Aorta (tissue), 5 donors: ENCODE measurements at places on chromosomes 7 and 10. TPM values are rescaled to one million over a fixed set of nuclear protein-coding genes. Genes with fewer than 3 reads are reported as not detected.

DNA sequence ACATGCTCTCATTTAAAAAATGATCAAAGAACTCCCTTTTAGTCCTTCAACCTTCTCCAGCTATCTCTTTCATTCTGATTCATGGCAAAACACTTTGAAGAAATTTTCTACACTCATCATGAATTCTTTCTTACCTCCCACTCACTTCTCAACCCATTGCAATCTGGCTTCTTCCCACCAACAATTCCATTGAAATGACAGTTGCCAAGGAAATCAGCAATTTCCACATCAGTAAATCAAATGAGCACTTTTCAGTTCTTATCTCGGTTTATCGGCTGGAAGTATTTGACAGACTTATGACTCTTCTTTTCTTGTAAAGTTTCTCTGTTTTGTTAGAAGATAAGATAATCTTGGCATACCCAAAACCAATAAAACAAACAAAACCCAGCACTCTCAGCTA lies 99.1 kb upstream of the CACNA2D1 start:
- H3K27ac ChIP-seq = no peak overlapping the region
- H3K27me3 ChIP-seq = no peaks in the 10 kb centered on the region
- H3K36me3 ChIP-seq = no peaks in the 10 kb centered on the region
- H3K4me1 ChIP-seq = no peaks in the 10 kb centered on the region
- DNase-seq = no peak

- H3K4me3 ChIP-seq = no peak overlapping the region
- H3K4me1 ChIP-seq = no peaks in the 10 kb centered on the region
- no peaks in the 10 kb centered on the region for H3K36me3 ChIP-seq
- no peaks in the 10 kb centered on the region for H3K27me3 ChIP-seq
Measured at GRCh38 chr7:137454246-137454724, 110.8 kb upstream of the PTN start.

GRCh38 chr7:113521468-113521867 lies 397.3 kb downstream of the PPP1R3A start:
- no peak overlapping the region for H3K27ac ChIP-seq
- no peaks in the 10 kb centered on the region for H3K4me1 ChIP-seq
- H3K36me3 ChIP-seq = no peaks in the 10 kb centered on the region
- H3K27me3 ChIP-seq = no peaks in the 10 kb centered on the region
- no peak for DNase-seq

GRCh38 chr10:124198871-124199270 lies 105.5 kb upstream of the CHST15 start:
- H3K4me1 ChIP-seq = no peaks in the 10 kb centered on the region
- H3K27me3 ChIP-seq = no peaks in the 10 kb centered on the region
- DNase-seq = no peak
- H3K27ac ChIP-seq = no peak overlapping the region
- no peaks in the 10 kb centered on the region for H3K36me3 ChIP-seq
- H3K4me3 ChIP-seq = no peak overlapping the region

DNA sequence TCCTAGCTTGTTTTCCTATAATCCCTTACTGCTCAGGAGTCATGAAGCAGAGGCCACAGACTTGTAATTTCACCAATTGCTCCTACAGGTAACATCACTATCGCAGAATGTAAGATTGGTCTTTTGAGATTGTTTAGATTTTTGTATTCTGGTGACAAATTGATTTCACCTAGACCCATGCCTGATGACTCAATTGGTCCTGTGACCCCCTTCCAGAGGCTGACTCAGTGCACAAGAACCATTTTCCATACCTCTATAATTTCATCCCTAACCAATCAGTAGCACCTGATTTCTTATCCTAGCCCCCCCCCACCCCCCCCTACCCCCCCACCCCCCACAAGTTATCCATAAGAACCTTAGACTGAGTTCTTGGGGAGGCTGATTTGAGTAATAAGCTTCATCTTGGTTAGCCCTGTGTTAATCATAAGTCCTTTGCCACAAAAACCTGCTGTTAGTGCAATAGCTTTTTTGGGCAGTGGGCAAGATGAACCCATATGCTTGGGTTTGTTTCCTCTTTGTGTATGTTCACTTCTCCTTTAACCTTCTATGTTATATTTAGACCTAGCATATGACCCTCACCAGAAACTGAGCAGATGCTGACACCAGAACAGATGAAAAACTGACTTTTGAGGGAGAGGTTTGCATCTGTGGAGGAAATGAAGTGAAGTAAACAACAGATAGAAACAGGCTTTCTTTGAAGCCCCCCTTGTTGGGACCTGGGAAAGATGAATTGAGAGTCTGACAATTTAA lies 187.1 kb downstream of the KIF20B start:
- H3K4me3 ChIP-seq = no peak overlapping the region
- no peak for DNase-seq
- no peaks in the 10 kb centered on the region for H3K36me3 ChIP-seq
- H3K27me3 ChIP-seq = no peaks in the 10 kb centered on the region
- H3K27ac ChIP-seq = no peak overlapping the region

PTF1A gene
- total RNA-seq = not detected

SLC16A9 gene
- total RNA-seq = 1.3 TPM

PILRA gene
- total RNA-seq = 21.5 TPM

C10orf105 gene
- 0.36 TPM for total RNA-seq
